A549 treated with CORT108297 at 1 μM for 4 hours (cell line): ENCODE measurements at places on chromosomes 6 and 20. TPM values are rescaled to one million over a fixed set of nuclear protein-coding genes. Genes with fewer than 3 reads are reported as not detected.

Gene GGTLC1
- total RNA-seq, result not detected in 5 replicates

Gene CEP85L
- 0.97 to 1.8 TPM (median 1.6 TPM) in 5 replicates for total RNA-seq

Gene ECT2L
- not detected in 5 replicates for total RNA-seq

Gene GJA10
- not detected in 5 replicates for total RNA-seq

Gene WFDC12
- total RNA-seq, result not detected in 5 replicates

Gene PLEKHG1
- total RNA-seq, result 0.28 to 0.57 TPM (median 0.40 TPM) in 5 replicates

Gene OR2J2
- not detected in 5 replicates for total RNA-seq
